ENCODE measurements at places on chromosomes 4 and X.

DNA sequence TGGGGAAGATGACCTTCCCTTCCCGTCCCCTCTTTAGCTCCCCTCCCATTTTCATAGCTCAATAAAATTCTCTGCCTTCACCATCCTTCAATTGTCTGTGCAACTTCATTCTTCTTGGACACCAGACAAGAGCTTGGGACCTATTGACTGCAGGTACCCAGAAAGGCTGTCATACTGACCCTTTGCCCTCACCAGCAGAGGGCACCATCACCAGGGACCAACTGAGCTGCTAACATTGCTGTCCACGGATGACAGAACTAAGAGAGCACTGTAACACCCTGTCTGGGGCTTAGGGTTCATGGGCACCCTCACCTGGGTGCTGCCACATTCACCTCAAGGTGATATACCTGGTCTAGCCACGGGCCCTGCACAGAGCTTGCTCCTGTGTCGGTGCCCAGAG lies 141.3 kb upstream of the VCX3B start:
- no peak for DNase-seq

DNA sequence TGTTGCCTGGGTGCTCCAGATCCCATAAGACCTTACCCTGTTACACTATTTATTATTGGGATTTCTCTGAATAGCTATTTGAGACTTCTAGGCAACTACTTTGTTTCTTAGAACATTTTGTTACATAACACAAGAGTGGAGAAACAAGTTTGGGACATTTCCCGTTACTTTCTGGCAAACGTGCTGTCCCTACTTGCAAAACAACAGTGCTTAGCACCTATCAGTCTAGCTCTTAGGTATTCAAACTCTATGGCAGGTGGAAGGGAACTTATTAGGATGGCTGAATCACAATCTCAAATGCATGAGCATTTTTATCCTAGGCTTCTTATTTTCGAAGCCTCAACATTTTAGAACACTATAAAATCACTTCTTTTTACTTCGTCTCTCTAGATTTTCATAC lies 613.6 kb downstream of the DMD start:
- no peak for DNase-seq

- DNase-seq = no peak
These were observed 5.1 kb upstream of the ING2 start for GRCh38 chr4:183499801-183500200.

- DNase-seq = no peak
These were observed 35.9 kb downstream of the HMX1 start for GRCh38 chr4:8835521-8836365.

- DNase-seq = no peak
These were observed 380.6 kb downstream of the MAPK10 start for GRCh38 chr4:85979276-85979675.

DNA sequence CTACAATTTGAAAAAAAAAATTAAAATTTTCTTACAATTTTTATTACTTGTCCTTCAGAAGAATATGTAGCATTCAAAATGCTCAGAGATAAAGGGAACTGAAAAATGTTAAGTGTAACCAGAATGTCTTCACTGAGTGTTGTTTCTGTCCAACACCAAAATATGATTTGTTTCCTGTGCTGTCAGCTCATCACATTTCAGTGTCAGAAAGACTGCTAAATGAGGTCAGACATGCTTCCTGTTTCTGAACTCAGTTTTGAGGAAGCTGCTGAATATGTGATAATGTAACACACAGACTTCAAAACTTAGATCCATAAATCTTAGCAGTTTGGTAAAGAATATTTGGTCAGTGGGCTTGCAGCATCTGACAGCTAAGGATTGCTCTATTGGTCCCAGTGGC lies 1849.7 kb downstream of the PCDH7 start:
- DNase-seq = no peak

DNA sequence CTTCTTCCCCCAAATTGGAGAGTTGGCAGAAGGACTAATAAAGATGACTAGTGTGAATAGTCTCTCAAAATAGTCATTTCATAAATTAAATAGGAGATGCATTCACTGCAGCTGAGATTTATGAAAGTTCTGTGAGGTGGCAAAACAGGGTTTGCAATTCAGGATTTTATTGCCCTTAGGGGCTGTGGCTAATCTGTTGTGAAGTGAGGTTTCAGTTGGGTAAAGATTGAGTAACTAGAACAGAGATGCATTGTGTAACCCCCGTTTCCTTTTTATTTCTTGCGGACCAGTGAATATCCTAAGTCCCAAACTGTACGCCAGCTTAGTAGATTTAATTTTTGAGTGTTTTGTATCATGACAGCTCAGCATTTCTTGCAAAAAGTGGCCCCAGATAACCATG lies 16.2 kb upstream of the SCRG1 start:
- DNase-seq = no peak

GRCh38 chr4:25843340-25844097 lies 19.3 kb downstream of the SEL1L3 start:
- no peak for DNase-seq

DNA sequence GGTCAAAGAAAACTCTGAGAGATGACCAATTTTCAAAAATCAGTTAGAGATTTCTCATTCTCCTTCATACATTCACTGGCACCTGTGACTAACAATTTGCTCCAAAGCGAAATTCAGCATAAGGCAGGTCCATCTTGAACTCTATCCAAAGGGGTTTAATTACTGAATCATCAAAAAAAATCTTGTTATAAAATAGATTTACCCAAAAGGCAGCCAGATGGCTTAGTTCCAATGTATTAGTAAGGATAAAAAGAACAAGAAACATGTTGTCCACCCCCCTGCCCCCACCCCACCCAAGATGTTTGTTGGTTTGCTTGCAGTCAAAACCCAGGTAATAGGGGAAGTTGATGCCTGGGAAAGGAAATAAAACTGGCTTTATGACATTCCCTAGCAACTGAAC lies 200.3 kb downstream of the ANTXR2 start:
- DNase-seq = no peak

DNA sequence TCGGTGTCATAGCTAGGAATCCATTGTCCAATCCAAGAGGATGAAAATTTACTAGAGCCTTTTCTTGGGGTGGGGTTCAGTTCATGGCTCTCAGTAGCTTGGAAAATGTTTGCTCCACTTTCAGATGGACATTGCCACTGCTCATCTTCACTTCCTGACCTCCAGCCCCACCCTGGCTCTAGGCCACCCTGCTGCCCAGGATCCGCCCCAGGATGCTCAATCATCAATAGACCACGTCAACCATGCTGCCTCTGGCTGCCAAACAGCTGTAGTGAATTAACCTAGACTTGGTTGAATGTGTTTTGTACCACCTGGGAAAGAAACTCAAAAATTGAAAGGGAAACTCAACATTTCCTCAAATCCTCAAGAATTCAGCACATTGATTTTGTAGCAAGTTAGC lies 37.2 kb upstream of the HSD17B10 start:
- no peak for DNase-seq

DNA sequence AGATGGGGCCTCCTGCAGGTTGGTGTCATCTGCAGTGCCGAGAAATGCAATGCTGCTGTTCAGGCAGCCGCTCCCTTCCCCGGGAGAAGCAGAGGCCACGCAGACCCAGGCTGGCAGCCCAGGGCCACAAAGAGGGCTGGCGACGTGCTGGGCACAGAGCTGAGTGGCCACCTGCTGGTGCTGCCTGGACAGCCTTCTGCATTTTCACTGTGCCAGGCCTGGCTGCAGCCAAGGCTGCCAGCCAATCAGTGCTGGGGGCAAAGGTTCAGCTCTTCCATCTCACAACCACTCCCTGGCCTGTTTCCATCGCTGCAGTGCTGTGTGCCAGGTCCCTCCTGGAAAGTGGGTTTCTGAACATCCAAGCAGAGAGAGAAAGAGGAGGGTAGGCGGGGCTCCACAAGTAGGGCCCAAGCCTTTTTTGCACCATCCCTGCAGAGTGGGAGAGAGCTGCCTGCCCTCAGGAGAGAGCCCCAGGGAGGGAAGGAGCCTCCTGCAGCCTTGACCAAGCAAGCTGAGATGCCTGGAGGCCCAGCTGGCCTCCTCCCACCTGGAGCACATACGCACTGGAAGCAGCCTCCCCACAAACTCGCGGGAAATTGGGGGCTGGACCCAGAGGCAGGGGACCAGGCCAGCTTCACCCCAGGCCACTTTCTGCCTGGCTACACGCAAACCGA lies 20.1 kb downstream of the ADRA2C start:
- peak; percentile 34 for DNase-seq

DNA sequence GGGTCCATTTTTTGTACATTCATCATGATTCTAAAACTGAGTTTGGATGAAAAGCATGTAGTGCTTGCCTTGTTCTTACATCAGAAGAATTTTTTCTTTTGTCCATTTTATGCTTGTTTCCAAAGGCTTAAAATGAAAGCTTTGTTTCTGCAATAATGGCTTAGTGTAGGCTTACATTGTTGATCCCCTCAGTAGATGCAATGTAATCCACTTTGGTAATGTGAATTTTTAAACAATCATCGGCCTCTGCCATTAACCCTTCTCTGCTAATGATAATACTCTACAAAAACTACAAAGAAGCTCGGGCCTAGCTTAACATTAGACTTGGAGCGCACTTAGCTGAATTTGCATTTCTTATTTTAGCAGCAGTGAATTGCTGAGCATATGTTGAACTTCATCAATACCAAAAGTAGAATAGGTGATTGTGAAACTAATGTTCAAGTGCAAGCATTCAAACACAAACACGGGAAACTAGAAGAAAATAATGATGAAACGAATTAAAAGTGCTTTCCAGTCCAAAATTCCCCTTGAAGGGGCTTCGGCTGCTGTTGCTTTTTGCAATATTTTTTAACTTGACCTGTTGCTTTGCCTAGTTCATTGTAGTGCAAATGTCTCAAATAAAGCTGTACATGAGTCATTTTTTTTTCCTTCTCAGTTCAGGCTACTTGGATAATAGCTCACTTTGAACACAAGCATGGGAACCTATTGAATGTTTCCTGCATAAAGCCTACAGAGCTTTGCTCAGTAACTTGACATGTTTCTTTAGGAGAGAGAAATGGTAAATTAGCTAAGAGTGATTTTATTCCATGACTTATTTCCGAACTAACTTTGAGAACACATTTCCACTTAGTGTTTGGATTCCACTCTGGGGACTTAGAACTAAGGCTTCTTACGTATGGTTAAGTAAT lies 66.5 kb downstream of the SLIT2 start:
- DNase-seq = no peak

GRCh38 chrX:72102760-72103159 lies 29.0 kb downstream of the RTL5 start:
- DNase-seq = no peak

DNA sequence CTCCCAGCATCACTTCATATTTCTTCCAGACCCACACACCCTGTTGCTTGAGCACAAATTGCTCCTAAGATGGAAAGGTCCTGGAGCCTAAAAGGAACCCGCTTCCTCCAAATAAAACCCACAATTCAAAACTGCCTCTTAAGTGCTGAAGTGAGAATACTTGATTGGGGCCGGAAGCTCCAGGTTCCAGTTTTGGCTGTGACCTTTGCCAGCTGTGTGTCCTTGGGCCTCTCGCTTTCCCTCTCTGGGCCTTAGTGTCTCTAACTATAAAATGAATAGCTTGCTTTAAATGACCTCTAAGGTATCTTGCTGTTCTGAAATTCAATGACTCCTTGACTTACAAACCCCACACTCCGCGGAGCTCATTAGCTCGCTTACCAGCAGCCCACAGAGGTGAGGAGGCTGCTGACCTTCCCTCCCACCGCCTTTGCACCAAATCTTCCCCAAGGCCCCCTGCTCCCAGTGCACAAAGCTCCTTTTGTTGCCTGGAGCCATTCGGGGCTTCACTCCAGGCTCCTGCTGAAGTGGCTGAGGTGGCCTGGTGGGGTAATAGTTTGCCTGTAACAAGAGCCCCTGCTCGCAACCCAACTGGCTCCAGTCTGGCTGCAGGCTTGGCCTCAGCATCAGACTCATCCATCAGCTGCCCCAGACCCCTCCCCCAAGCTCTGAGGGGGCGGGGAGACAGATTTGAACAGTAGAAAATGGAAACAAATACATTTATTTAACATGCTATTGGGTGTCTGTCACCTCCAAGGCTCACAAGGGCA lies 21.8 kb downstream of the STARD8 start:
- DNase-seq = no peak

- no peak for DNase-seq
These were observed 726.2 kb downstream of the RPA4 start for GRCh38 chrX:97609938-97610337.

DNA sequence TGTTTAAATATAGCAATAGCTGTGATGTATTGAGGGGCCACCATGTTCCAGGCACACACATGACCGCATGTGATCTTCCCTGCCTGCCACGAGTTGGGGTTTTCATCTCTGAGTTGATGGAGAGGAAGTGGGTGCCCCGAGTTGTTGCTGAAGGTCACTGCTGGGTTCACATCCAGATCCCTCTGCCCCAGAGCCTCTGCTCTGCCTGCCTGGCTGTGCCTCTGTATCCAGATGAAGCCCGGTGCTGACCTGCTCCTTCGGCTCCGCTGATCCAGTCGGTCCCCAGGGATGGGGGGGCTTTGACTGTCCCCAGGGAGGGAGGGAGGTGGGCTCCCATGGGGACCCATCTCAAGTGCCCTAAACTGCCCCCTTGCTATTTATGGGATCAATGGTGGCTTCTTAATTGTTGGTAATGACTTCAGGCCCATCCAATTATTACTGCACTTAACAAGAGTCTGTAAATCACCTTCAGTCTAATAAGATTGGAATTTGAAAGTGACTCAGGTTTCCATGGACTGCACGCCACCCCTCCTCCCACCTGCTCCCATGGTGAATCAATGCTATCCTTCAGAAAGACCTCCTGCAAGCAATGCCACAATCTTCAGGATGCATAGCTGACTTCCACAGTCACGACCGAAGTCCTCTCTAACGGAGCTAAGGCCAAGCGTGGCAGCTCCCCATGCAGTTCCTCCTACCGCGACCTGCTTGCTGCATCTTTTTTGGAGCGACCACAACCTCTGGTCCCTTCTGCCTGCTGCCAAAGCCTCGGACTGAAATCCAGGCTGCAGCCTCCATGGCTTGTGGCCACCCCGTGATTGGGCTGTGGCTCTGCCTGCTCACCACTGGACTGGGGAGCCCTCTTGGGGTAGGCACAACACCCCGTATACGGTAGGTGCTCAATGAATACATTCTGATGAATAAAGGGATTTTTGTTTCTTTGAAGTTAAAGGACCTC lies 73.1 kb downstream of the CPZ start:
- no peak for DNase-seq

- peak; percentile 40 for DNase-seq
These were observed 14.7 kb upstream of the PDE6B start for GRCh38 chr4:610411-611261.

GRCh38 chrX:78102091-78102490 lies 2.0 kb upstream of the PGK1 start:
- no peak for DNase-seq

- DNase-seq = no peak
These were observed 1.2 kb upstream of the FGFBP2 start for GRCh38 chr4:15964159-15964558.

DNA sequence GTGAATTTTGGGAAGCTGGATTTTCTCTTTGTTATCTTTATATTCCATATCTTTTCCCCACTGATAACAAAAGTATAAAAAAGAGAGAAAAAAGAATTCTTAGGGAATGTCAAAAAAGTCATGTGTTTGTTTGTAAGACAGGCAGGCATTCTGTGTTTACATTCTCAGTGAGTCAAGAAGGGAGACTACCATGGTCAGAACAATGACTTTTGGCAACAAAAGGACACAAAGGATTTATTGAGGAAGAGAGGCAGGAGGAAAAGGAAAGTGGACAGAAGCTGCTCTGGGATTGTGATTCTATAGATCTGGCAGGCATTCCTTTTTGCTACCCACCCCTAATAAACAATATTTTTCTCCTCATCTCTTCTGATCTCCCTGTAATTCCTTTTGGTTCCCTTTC lies 5.9 kb upstream of the ANK2 start:
- DNase-seq = no peak
